ENCODE measurements at places on chromosomes 1 and 21.

DNA sequence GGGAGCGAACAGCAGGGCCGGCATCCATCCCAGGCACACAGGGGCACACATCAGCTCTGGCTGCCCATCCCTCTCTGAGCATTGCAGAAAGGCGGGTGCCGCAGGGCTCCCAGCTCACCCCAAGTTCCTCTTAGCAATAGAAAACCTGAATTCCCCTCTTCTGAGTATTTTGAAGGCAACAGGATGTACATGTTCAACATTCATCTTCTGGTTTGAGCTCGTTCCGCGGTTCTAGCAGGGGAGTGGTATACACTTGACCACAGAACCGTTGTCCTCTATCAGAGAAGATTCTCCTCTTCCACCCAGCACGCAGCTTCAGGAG, 23.6 kb downstream of the ACTA1 start:
- no peak for DNase-seq

DNA sequence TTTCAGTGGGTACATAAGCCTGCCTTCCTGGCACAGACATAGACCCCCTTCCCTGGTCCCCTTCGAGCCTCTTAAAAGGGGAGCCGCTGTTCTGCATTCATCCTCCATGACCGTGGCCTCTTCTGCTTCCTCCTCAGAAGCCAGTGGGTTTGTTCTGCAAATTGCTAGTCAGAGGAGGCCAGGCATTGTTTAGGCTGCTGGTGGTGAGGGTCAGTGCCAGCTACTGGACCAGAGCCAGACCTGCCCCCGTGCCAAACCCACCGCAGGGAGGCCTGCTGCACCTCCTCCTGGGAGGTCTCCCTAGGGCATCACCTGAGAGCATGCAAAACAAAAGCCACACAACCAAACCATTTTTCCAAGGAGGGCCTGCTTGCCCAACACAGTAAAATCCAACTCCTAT, 178.4 kb downstream of the MIS18A start:
- DNase-seq, result peak; percentile 40

DNA sequence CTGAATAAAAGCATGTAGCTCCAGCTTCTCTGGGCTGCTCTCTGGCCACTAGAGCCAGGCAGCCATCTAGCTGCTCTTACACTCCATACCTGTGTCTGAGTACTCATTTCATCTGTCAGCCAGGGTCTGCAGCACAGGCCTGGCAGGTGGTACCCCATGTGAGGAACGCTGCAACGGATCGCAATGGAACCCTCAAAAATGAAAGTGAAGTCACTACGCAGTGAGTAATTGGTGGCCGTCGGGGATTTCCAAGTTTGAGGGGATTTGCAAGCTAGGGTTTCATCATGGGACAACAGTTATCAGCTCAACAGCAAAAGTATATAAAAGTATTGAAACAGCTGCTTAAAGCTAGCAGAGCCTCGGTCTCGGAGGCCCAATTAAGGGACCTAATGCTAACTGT, 186.7 kb downstream of the HFM1 start:
- DNase-seq, result no peak

DNA sequence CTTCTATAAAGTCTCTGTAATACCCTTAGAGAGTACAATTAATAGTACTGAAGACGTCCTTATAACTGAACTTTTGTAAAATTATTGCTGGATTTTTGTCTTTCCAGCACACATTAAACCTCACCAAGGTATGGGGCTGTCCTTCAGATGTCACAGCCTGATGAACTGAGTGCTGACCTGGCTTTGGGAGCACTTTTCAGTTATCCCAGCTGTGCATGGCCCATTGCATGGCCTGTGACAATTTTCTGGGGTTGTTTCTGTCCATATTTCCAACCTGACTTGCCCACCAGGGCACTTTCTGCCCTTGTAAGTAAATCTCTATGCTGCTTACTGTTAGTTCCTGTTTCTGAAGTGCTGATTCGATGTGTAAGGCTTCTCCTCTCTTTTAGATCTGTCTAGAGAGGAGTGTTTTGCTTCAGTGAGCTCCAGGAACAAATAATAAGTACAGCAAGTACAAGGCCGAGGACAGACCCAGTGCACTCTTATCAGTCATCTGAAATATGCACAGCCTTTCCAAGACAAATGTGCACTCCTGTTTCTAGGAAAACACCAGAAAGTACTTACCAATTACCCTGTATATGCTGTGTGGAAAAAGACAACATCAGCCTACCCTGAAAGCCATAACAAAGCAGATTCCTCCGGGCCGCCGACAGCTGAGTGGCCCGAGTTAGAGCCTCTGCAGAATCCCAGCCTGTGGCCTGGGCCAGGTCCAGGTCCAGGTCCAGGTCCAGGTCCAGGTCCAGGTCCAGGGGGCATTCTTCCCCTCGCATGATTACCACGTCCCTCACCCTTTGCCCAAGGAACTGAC, 121.7 kb downstream of the DHRS3 start:
- no peak for DNase-seq

DNA sequence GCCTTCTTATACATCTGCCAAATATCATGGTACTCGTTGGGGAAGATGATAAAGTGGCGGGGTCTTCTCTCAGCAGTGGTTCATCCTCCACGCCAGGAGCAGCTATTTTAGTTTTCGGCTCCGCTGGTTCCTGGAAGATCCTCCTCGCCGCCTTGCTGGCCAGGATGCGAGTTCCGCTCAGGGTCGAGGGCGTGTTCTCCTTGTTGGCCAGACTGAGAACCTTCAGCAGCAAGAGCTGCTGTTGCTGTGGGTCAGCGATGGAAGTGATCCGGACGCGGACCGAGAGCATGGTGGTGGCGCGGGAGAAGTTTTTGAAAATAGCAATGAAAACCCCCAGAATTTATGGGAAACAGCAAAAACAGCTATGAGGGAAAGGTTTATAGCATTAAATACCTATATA, 11.4 kb upstream of the CFAP126 start:
- no peak for DNase-seq

DNA sequence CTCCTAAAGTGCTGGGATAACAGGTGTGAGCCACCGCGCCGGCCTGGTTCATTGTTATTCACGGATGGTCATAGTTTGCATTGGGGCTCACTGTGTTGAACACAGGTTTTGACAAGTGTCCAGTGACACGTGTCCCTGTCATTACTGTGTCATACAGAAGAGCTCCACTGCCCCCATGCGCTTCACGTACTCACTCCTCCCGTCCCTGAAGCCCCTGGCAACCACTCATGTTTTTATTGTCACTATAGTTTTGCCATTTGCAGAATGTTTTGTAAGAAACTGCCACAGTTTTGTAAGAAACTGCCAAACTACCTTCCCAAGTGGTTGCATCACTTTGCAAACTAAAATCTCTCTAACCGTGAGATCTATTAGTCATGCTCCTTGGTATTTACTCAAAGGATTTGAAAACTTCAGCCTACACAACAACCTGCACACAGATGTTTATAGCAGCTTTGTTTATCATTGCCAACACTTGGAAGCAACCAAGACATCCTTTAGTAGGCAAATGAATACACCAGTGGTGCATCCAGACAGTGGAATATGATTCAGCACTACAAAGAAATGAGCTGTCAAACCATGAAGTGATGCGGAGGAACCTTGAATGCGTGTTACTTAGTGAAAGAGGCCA, 163.2 kb upstream of the COL6A1 start:
- DNase-seq, result no peak

DNA sequence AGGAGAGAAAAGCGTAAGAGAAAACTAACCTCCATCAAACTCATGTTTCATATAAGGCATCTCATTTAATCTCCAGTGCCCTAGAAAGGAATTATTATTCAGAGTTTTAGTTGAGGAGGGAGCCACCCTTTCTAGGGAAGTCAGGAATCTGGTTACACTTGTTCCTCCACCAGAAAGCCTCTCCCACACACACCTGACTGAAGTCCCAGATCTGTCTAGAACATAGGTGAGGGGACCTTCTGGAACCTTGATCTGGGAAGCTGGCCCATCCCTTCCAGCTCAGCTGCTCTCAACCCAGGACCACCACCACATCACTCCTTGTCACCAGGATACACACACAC, 1.9 kb upstream of the DENND2D start:
- DNase-seq, result no peak

GRCh38 chr1:217184854-217185253, 446.0 kb downstream of the GPATCH2 start:
- DNase-seq, result no peak

GRCh38 chr1:26696654-26697430, 1.0 kb downstream of the ARID1A start:
- peak; percentile 29 for DNase-seq

DNA sequence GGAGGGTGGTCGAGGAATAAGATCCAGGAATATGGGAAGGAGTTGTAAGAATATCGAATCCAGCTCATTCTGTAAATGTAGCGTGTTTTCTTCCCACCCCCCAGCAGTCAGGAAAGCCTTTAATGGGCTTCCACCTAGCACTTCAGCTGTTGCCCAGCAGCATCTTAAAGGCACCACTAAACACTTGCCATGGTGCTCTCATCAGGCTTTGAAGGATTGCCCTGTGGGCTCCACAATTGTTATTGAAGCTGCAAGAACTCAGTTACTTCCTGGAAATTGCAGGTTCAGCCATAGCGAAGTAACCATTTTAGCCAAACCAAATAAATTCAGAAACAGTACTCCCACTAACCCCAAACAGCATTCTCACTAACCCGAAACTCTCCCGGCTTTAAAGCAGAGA, 511.2 kb downstream of the PLPP3 start:
- DNase-seq, result no peak

DNA sequence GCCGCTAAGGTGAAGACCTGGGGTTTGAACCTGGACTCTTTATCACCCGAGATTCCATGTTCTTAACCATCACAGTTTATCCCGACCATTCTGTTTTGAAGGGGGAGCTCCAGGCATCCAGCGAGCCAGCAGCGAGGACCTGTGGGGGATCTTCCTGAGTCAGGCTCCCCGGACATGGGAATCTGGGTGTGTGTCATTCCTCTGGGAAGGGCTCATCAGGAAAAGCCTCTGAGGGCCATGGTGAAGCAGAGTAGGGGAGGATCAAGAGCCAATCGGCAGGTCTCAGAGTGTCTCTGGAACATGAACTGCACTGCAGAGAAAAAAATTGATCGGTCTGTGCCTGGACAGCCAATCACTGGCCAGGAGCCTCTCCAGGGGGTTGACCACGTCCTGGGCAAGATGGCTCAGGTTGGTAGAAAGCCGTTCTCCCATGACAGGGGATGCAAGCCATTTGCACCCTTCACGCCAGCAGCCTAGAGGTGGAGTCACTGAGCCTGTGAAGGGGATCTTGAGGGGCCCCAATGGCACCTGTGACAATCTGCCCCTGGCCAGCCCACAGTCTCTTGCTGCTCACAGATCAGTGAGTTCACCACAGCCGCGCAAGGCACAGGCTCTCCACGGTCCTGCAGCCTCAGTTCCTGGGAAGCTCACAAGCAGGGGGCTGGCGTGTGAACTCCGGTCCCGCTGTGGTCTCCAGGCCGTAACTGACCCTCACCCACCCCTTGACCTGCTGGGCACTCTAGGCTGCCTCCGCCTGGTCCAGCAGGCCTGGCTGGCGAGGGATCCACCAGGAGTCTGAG, 20.4 kb upstream of the ACTRT2 start:
- no peak for DNase-seq

DNA sequence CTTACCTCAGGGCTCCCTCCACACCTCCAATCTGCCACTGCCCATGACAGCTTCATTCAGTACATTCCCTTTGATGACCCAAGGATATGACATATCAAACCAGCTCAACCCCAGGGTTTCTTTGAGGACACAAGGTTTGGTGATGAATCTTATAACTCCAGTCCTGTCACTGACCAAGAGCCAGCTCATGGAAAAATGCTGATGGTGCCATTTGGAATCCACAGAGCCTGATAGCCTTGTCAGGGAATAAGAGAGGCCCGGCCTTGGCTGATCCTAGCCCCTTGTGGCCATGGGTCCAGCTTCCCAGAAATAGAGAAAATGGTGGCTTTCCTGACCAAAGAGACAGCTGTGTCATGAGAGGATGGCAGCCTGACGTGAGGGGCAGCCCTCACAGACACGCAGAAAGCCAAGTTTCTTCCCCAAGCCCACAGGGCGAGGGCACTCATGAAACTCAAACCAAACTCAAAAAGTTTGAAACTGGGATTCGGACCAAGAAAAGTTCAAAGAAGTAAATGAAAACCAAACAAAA, 75.4 kb downstream of the SH3BGR start:
- DNase-seq, result no peak

DNA sequence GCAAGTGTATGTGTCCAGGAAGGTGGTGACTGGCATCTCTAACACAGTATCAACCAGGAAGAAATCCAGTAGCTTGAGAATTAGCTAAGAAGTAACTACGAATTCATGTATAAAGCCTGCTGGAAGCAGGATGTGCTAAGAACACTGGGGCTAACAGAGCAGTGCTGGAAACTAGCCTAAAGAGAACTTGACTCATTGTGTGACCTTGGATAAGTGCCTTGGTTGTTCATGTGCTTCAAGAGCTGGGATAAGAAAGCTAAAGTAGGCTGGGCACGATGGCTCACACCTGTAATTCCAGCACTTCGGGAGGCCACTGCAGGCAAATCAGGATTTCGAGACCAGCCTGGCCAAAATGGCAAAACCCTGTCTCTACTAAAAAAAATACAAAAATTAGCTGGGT, 186.9 kb downstream of the RRAGC start:
- DNase-seq, result no peak

All from NCI-H146 (cell line).